Left ventricle myocardium inferior (tissue), 1 donor: ENCODE measurements at places on chromosomes 5 and 9. TPM values are rescaled to one million over a fixed set of nuclear protein-coding genes. Genes with fewer than 3 reads are reported as not detected.

Gene MARCOL
- total RNA-seq: not detected

Gene ZNF618
- total RNA-seq: 1.9 TPM

Gene TSSK1B
- not detected for total RNA-seq

Gene CCDC192
- not detected for total RNA-seq

Gene SPINK13
- total RNA-seq: not detected
